ENCODE measurements at places on chromosomes 13 and 19.

DNA sequence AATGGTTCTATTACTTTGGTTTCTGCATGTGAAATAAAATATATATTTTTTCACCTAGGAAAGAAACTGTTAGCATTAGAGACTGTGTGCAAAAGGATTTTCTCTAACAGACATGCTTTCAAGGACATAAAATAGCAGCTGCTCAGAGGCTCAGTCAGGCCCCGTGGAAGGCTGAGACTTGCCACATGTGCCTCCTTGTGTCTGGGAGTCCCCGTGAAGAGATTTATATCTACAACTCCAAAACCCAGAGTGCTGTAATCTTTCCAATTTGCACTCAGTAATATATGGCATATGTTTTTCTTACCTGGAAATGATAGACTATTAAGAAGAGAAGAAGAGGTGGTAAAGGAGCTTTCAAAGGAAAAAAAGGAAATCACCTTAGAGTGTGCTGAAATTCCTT is 371.6 kb upstream of the OBI1 start:
- DNase-seq: no peak

DNA sequence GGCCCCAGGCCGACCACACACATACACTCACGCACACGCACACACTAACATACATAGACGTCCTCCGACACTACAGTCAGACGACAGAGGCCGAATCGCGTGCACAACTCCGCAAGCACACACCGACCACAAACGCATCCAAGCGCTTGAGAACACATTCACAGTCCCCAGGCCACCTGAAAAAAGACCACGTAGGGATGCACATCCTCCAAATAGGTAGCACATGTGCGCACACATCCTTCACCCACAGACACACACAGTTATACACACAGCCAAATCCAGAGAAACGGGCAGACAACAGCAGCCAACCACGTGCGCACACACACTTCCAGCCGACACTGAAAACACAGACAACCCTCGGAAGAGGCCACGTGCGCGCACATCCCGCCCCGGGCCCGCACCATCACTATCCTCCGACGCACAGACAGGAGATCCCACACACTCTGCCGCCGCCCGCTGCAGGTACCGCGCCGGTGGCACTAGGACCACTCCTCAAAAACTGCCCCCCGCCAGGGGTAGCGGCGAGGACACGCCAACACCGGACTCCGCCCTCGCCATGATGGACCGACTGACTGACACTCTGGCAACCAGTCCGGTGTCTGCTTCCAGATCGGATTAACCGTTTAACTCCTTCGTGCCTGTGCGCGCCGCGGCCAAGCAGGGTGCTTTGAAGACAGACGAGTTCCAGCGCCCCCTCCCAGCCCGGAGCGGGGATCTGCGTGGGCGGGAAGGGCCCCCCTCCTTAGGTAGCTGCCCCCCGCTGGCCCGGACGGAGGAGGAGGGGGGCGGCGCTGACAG is 493 bp upstream of the PDE4A start:
- peak; percentile 96 for DNase-seq

DNA sequence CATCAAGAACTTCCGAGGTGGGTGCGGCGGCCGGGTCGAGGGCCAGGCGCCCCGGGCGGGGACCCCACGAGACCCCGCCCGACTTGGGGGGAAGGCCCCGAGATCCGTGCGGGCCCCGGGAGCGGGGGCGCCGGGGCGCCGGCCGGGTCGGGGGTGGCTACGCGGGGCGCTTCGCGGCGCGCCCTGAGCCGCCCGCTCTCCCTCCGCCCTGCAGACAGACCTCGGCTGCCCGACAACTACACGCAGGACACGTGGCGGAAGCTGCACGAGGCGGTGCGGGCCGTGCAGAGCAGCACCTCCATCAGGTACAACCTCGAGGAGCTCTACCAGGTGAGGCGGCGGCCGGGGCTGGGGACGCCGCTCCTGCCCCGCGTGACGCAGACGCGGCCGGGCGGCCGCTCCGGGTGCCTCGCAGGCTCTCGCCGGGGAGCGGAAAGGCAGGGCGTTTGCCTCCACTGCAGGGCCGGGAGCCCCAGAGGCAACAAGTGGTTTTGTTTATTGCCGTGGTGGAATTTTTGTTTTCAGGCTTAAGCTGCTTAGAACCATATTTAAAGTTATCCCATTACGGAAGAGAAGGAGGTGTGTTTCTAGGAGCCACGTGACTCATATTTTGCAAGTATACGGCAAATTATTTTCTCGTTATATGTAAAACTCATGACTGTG is 477 bp downstream of the CUL4A start:
- no peak for DNase-seq

DNA sequence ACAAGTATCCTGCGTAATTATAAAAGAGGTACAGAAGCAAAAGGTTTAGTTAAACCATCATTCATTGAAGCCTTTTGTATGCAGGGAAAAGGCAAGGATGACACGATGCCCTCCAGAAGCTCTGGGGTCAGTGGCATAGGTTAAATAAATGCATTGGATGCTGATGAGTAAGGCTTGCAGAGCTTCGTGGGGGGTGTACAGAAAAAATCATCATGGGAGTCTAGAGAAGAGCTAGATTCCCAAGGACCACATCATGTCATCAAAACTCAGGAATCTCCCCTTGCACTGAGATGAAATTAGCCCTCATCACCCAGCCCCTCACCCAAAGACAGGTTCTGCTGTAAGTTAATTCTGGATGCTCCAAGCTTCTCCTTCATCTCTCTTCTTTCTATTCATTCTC is 8.3 kb downstream of the FPR1 start:
- no peak for DNase-seq

DNA sequence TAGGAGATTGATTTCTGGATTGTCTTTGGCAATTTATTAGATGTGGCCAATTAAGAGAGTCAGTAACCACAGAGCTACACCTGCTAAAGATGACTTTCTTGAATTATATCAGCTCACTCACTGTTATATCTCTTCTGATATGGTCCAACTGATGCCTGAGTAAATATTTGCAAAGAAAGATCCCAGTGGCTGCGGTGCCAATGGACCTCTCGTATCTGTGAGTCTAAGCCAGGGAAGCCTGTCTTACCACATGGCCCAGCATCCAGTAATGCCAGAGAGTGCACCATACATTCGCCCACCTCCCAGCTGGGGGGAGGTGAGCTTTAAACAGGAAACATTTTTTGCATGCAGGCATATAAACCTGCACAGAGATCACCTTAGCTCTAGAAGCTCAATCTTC is 82.7 kb upstream of the SLC15A1 start:
- peak; percentile 36 for DNase-seq

DNA sequence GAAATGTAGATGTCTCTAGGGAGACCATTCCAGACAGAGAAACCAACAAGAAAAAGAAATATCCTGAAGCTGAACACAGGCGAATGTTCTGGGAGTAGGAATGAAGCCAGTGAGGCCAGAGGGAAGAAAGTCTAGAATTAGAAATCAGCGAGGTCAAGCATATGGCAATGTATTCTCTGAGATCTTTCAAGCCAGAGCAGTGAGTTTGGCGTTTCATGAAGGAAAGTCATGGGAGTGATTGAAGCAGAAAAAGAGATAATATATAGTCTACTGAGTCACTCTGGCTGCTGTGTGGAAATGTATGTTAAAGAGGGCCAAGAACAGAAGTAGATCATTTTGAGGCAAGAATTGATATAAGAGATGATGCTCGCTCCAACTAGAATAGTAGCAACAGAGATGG is 576.0 kb downstream of the PCDH17 start:
- DNase-seq: no peak

DNA sequence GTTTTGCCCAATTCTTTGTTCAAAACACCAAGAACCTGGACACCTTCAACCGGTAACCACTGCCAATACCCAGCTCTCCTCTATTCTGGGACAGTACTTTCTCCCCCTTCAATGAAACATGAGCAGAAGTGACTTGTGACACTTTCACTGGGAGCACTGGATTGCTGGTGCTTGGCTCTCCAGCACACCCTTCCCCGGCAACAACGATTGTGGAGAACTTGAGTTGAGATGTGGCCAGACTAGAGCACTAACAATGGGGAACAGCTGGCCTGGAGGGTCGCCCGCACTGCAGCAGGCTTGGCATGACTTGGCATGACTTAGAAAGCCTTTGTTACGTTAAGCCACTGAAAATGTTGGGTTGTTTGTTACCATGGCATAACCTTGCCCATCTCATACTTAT is 7.5 kb upstream of the B3GLCT start:
- no peak for DNase-seq

DNA sequence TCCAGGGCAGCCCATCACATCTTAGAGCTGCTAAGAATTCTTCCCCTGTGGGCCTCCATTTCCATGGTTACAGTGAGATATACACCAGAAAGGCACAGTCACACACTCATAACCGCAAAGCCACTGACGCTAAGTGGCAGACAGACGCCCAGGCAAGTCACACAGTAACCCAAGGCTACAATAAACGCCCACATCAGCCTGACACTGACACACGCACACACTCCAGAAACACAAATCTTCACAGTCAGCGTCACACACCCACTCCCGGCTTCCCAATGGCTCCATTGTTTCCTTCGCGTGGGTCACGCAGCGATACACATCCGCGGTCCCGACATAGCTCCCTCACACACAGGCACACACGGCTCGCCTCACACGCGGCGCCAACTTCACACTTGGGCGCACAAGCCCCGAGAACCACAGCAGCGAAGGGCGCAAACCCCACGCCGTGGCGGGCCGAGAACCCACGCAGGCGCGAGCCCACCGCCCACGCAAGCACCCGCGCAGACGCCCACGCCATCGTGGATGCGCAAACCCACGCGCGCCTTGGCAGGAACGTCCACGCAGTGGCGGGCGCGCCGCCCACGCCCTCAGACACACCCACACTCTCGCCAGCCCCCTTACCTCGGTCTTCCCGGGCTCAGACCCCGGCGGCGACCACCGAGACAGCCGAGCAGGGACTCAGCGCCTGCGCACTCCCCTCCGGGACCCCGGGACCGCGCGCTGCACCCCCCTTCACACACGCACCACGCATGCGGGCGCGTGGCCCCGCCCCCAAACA is at the start of gene ZNF667:
ZNF667 (minus strand) TSS at position 695 of the 778 bp plus-strand sequence. CDS start 14,975 bp downstream, outside the sequence.
- DNase-seq: no peak

DNA sequence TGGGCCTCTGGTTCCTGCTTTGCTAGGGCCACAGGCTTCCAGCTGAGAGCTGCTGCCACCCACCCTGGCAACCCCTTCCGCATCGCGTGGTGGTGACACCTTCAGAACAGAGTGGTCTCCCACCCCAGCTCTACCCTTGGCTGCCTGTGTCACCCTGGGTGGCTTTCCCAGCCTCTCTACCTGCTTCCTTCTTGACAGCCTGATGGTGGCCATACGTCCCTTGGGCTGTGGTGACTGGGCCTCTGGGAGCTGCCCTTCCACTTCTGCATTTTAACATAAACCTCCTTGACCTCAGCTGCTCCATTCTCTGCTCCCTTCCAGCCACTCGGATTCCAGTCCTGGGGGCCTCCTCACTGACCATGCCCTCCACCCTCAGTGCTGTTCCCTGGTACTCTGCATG is 17.0 kb downstream of the PAK4 start:
- DNase-seq: no peak

GRCh38 chr19:33603377-33603776 is 18.4 kb upstream of the CHST8 start:
- no peak for DNase-seq

- DNase-seq: peak; percentile 36
Measured at GRCh38 chr13:66659701-66660467, 570.3 kb downstream of the PCDH9 start.

GRCh38 chr13:47134939-47135489 is 238.2 kb upstream of the HTR2A start:
- no peak for DNase-seq

DNA sequence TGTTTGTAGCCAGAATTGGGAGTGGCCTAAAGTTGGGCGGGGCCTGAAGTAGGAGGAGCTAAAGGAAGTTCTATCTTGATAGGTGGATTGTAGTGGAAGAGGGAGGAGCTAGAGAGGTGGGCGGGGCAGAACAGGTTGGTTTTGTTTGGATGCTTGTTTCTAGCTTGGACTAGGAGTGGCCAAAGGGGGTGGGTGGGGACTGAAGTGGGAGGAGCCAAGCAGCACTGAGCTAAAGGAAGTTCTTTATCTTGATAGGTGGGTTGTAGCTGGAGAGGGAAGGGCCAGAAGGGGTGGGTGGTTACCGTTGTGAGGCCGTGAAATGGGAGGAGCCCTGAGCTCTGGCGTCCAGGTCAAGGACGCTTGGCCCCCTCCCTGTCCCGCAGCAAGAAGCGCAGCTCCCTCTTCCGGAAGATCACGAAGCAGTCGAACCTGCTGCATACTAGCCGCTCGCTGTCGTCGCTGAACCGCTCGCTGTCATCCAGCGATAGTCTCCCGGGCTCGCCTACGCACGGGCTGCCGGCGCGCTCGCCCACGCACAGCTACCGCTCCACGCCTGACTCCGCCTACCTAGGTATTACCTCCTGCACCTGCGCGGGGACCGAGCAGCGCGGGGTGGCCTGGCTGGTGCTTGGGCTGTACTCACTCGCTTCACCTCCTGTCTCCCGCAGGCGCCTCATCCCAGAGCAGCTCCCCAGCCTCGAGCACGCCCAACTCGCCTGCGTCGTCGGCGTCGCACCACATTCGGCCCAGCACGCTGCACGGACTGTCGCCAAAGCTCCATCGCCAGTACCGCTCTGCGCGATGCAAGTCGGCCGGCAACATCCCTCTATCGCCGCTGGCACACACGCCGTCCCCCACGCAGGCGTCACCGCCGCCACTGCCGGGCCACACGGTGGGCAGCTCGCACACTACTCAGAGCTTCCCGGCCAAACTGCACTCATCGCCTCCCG is 8.0 kb downstream of the DNASE2 start:
- DNase-seq: no peak
